ENCODE measurements at places on chromosomes 7 and 10.
A peak's percentile ranks its signal among the peaks of the same experiment; 100 is the strongest.

DNA sequence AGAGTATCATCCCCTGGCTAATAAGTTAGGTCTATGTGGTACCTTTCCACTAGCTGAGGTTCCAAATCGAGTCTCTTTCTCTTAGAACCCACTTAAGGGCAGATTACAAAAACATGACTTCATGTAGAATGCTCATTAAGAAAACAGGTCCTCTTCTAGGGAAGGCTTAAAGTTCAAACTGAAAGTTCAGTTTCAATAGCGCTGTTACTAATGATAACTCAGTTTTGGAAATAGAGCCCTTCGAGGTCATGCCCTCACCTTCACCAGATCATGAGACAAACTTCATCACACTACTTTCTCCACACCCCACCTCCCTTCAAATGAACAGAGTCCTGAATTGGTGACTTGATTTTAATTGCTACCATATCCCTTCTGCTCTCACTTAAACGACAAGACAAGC is 26.2 kb downstream of the HGF start:
- DNase-seq = no peak

- DNase-seq = no peak
Observed at GRCh38 chr7:30795161-30795948, 24.1 kb downstream of the MINDY4 start.

GRCh38 chr7:44145479-44145968 is 4.4 kb upstream of the MYL7 start:
- DNase-seq = no peak

- DNase-seq = no peak
Observed at GRCh38 chr7:127896659-127897058, 134.6 kb downstream of the LRRC4 start.

- peak; percentile 29 for DNase-seq
Observed at GRCh38 chr7:77684030-77684429, 12.2 kb upstream of the RSBN1L start.

- DNase-seq = no peak
Observed at GRCh38 chr7:32223721-32224120, 153.5 kb upstream of the PDE1C start.

DNA sequence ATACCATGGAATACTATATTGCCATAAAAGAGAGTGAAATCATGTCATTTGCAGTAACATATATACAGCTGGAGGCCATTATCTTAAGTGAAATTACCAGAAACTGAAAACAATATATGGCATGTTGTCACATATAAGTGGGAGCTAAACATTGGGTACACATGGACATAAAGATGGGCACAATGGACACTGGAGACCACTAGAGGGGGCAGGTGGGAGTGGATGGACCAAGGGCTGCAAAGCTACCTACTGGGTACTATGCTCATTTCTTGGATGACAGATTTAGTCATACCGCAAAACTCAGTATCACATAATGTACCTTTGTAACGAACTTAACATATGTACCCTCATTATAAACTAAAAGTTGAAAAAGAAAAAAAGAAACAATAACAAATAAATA is 1167.6 kb downstream of the NXPH1 start:
- DNase-seq = no peak

- no peak for DNase-seq
Observed at GRCh38 chr7:146223851-146224250, 107.2 kb downstream of the CNTNAP2 start.

- DNase-seq = no peak
Observed at GRCh38 chr10:83666762-83667161, 472.5 kb upstream of the GHITM start.

DNA sequence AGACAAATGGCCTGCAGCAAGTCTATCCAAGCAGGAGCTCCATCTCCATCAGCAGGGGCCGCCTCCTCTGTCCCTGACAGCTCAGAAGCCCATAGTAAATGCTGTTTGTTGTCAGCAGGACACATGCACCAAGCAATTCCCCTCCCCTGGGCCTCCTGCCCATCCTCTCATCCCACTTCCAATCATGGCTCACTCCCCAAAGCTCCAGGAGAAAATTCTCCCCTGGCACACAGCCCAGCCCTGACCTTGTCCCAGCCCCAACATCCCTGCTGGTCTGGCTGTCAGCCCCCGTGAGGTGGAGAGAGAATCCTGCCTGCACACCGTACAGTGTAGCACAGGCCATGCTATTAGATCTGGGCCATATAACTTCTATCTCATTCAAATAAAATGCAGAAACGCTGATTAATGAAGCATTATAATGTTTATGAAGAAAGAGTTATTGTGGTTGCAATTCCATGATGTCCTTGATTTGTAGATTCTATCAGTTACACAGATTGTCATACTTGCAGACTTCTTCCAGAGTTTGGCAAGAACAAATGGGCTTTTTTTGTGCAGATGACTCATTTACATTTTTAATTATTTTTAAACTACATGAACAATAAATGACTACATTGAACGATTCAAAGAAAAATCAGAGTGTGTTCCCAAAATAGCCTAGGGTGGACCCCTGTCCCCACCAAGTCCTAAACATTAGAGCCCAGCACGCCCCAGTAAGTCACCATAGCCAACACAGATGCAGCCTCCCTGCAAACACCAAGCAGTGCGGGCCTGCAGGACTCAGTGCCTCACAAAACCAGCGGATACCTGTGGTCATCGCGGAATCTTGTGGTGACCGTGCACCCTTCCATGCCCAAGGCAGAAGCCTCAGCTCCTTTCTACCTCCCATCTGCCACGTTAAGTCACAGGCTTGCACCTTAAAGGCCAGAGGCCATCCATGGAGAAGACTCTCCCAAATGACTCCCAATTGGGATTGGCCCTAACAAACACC is 70.1 kb downstream of the COBL start:
- DNase-seq = peak; percentile 64
